M059J (cell line): ENCODE measurements at places on chromosomes 11 and 22. TPM values are rescaled to one million over a fixed set of nuclear protein-coding genes. Genes with fewer than 3 reads are reported as not detected.

Gene EMID1
- total RNA-seq = 0.07 TPM in 1 of 2 replicates, not detected in the other

Gene TTC28
- 8.7 and 13.9 TPM in 2 replicates for total RNA-seq

Gene FUT4
- total RNA-seq = 0.49 and 2.2 TPM in 2 replicates

Gene APOL4
- total RNA-seq = 0.10 TPM in 1 of 2 replicates, not detected in the other

Gene GVQW3
- 1.4 and 3.0 TPM in 2 replicates for total RNA-seq

Gene ACRV1
- not detected in 2 replicates for total RNA-seq

Gene CACNA1I
- 0.02 TPM in 2 replicates for total RNA-seq

Gene OR4A5
- total RNA-seq = not detected in 2 replicates

Gene IFTAP
- 39.6 and 41.1 TPM in 2 replicates for total RNA-seq

GRCh38 chr11:22407921-22408320 is 69.7 kb downstream of the SLC17A6 start:
- no peak for DNase-seq

GRCh38 chr11:19753451-19754106 is 40.9 kb downstream of the NAV2 start:
- peak; percentile 53 for DNase-seq

DNA sequence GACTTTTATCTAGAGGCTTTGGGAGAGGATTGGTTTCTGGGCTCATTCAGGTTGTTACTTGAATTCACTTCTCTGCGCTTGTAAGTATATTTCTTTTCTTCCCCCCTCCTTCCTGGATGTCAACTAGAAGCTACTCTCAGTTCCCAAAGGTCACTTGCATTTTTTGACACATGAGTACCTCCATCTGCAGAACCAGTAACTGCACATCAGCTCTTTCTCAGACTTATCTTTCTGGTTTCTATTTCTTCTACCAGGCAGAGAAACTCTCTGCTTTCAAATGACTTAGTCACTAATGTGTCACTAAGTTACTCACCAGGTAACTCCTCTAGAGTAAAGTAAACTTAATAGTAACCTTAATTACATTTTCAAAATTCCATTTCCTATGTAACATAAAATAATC is 773.0 kb upstream of the LUZP2 start:
- peak; percentile 70 for DNase-seq

GRCh38 chr11:45500451-45500850 is 165.0 kb downstream of the CHST1 start:
- no peak for DNase-seq

- DNase-seq = no peak
These were observed 11.2 kb downstream of the PEX26 start for GRCh38 chr22:18088825-18089568.

DNA sequence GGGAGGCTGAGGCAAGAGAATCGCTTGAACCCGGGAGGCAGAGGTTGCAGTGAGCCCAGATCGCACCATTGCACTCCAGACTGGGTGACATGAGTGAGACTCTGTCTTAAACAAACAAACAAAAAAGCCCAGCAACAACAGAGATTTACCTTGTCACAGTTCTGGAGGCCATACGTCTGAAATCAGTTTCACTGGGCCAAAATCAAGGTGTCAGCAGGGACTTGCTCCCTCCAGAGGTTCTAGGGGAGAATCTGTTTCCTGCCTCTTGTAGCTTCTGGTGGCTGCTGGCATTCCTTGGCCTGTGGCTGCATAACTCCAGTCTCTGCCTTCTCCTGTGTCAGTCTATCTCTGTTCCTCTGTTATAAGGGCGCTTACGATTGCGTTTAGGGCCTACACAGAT is 1.5 kb downstream of the DDX10 start:
- peak; percentile 29 for DNase-seq

DNA sequence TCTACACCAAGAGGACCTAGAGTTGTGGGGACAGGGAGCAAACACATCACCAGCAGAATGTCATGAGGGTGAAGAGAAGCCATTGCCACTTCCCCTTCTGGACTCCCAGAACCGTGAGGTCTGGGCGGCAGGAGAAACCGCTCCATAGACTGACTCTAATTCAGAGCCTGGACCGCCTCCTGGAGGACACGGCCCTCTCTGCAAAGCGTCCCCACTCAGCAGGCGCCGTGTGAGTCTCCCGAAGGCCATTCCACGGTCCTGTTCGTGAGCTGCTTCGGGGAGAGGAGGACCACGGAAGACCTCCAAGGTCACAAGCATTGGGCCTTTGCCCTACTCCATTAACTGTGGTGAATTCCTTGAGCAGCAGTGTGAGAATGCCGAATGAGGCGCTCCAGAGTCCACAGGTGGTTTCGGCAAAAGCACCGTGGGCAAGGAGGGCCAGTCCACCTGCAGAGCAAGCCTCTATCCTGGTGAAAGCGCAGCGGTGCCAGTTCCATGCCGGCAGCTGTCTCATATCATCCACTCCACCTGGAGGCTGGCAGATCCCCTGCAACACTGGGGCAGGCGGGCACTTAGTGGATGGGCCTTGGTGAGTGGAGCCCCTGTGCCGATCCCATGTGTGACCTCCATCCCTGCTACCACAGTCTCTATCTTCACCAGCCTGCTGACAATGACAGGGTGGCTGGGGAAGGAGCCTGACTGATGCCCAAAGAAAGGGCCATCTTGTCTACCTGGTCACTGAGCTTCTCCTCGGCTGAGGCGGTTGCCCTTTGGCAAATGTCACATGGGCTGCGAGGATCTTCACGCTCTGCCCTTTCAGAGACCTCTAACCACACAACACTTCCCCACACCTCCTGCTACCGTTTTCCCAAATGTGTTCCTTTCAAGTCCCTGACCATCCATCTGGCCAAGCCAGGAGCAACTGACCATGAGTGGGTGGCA is 7.5 kb downstream of the C11orf21 start:
- DNase-seq = no peak

DNA sequence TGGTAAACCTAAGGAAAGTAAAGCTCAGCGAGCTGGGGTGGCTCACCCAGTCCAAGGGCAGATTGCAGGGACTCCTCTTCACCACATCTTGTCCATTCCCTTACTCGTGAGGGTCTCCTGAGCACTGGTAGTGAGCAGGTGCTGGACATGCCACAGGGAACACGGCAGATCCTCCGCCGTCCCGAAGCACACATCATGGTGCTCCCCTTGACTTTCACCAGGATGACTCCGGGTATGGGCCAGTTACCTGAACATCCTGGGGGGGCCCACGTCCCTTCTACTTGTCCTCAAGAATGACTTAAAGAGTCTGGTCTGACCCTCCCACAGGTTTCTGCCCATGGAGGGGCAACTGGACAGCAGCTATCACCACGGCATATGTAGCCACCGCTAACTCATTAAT is 8.0 kb upstream of the SF1 start:
- no peak for DNase-seq

DNA sequence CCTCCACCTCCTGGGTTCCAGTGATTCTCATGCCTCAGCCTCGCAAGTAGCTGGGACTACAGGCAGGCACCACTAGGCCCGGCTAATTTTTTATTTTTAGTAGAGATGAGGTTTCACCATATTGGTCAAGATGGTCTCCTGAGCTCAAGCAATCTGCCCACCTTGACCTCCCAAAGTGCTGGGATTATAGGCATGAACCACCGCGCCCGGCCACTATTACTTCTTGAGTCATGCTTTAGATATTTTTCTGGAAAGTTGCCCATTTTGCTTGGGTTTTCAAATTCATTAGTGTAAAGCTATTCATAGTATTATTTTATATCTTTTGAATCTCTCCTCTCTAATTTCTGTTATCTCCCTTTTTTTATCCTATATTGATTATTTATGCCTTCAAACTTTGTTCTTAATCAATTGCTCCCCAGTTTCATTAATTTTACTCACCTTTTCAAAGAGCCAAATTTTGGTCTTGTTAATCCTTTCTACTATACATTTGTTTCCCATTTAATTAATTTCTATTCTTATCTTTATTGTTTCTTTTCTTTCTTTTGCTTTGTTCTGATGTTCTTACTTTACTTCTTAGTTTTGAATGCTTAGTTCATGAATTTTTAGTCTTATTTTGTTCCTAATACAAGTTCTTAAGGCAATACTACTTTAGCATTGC is 10.3 kb upstream of the RAC2 start:
- peak; percentile 79 for DNase-seq

DNA sequence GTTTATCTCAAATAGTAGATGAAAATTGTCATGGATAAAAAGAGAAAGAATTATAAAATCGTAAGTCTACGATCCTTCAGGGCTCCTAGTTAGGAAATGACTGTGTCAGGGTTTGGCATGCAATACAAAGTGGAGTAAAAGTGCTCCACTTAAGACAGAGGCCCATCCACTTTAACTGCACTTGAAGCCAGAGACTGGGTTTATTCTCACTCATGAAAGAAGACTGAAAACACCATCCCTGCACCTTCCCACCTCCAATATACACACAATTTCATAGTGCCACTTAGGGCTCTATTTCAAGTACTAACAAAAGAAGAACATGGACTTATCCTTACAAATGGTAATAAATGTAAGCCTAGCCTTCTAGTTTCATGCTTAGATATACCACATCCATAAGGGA is 70.7 kb downstream of the ANO5 start:
- no peak for DNase-seq

DNA sequence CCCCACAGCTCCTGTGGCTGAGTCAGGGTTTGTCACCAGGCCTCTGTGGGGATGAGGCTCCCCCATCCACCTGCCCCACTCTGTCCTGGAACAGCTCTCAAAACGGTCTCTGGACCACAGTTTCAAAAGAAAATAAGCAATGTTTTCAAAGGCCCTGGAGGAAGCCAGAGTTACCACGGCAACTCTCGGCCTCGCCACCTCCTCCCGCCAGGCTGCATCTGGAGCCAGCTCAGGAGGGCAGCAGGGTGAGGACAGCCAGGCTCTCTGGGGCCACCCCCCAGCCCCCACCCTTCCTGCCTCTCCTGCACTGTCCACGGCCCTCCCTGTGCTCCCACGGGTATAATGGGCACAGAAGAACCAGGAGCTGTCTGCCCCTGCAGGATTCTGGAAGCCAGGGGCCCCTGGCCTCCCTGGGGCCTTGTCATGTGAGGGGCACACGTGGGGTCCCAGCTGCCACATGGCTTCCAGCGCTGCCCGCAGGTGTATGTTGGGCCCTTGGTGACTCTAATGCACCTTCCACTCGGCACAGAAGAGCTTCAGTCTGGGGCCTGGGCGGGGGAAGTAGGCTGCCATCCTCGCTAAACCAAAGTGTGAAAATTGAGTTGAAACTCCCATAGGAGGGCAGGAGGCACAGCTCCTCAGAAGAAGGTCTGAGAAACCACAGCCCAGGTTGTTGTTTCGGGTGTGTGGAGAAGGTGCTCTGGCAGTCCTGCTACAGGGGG is 10.3 kb downstream of the CD81 start:
- peak; percentile 78 for DNase-seq

DNA sequence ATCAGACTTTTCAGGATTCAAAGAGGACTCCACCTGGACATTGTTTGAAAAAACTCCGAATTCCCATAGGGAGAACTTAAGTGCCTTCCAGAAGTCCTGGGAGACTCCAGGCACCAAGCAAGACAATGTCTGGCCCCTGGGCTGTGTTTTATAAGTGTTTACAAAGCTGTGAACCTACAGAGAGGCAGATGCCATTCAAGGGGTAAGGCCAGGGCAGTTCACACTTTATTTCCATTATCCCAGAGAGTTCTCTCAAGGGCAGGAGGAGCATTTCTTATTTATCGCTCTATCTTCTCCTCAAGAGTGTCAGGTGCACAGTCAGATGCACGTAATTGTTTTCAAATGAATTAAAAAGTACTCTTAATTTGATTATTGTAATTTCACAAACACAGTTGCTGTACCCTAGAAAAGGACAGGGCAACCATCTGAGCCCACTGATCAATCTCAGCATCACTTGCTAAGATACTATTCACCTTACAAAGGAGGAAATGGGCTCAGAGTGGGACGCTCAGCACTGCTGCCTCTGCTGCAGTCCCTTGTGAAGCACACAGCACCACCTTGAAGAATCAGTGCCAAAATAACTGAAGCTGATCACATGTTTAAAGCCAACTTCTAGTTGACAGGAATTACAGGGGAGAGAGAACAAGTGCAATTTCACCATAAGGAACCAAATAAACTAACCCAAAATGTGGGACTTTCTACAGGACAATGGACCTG is 35.0 kb downstream of the RASSF10 start:
- DNase-seq = no peak

DNA sequence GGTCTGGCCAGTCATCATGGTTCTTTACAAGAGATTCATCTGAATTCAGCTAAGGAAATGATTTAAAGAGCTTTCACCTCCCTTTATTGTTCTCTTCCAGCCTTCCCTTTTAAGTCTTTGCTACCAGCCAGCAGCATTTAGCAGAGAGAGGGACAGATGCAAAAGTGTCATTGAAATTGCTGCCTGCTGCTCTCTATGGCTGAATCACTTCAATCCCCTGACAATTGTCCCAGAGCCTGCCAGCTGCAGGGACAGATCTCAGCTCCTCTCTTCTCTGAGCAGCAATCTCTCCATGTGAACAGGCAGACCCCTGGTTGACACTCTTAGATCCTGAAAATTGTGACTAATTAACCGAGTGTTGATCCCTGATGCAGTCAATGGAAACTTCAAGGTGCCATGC is 816.9 kb upstream of the CCDC90B start:
- no peak for DNase-seq

DNA sequence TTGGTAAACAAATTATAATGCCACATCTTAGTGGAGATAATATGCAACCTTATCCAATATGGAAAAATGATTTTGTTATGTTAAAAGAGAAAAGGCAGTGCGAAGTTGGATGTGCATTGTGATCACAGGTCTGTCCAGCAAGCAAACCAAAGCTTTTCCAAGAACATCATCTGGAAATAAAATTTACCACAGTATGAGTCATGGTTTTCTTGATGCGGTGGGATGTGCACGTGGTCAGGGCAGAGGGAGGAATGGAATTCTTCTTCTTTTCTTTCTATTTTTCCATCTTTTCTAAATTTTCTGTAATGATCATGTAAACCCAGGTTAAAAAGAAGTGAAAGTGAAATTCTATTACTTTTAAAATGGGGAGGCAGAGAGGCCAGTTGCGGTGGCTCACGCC is 169.8 kb downstream of the C11orf91 start:
- DNase-seq = peak; percentile 79

DNA sequence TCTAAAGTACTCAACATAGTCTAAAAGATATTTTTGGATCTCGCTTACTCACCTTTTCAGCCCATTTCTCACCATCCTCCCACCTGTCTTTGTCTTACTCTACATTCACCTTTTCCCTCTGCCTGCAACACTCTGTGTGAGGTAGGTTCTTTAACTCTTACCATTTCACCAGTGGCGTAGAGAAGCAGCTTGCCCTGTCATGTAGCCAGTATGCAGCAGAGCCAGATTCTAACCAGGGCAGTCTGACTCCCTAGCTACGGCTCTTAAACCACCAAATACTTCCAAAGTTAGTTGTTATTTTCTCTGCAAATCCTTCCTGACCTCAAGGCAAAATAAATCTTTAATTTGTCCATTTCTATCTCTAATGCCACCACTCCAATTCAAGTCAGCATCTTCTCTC is 7.5 kb downstream of the ALG8 start:
- DNase-seq = peak; percentile 12

DNA sequence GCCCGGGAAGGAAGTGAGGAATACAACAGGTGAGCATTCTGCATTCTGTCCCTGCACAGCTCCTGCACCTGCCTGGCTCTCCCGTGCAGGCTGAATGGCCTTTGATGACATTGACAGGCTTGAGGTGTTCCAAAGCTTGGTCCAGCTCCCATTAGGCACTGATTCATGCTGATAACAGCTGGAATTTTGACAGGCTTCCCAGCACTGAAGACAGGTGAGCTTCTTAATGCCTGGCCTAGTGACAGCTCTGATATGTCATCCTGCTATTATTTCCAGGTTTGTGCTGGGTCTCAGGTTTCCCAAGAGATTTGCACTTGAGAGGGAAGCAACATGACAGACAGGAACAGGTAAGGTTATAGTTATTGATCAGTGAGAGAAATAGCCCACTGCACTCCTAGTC is 58.0 kb upstream of the MTNR1B start:
- DNase-seq = no peak
